ENCODE measurements at places on chromosomes 12 and 14. TPM values are rescaled to one million over a fixed set of nuclear protein-coding genes. Genes with fewer than 3 reads are reported as not detected.

GRCh38 chr14:31278883-31279282 is 71.3 kb upstream of the HECTD1 start:
- peaks cover 8% of the 10 kb centered on the region for H3K4me1 ChIP-seq
- no peak overlapping the region for H3K4me3 ChIP-seq
- no peaks in the 10 kb centered on the region for H3K27me3 ChIP-seq
- DNase-seq = no peak

DNA sequence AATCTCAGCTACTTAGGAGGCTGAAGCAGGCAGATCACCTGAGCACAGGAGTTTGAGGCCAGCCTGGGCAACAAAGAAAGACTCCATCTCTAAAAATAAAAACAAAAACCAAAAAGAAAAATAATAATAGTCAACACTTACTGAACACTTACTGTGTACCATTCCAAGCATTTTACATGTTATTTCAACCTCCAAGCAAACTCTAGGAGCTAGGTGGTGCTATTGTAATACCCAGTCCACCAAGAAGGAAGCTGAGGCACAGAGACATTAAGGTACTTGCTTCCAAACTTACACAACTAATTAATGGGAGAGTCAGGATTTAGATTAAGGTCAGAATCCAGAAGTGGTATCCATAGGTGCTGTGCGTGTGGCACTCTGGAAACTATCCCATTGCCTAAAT is 13.7 kb upstream of the OR6J1 start:
- no peaks in the 10 kb centered on the region for H3K4me1 ChIP-seq
- H3K4me3 ChIP-seq = no peak overlapping the region
- DNase-seq = no peak

DNA sequence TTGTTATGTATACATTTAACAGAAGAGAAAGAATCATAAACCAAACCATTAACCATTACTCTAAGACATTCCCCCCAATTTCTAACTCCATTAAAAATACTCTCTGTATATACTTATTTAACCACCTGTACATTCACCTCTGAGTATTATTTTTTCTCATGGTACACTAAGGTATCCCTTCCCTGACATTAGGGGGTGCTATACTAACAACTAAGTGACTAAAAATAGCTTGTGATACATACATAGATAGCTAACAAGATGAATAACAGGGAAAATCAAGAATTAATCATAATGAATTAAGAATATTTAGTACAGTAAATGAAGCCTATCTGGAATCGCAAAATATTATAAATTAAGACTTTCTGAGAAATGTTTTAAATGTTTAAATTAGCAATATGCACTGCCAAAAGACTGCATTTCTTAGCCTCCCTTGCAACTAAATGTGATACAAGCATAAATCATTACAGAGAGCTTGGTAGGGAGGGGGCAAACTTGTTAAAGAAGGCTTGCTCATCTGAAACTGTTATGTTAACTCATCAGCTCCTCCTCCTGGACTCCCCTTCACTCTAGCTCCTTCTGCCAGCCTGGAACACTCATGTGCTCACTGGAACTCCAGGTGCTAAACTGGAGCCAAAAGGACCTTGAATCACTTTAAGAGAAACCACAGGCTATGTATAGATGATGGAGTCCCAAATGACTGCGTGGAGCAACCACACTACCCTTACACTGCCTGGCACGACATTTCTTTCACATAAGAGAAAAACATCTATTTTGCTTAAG is 14.9 kb downstream of the C2CD5 start:
- no peak for DNase-seq
- no peak overlapping the region for H3K4me3 ChIP-seq
- H3K4me1 ChIP-seq = peaks cover 4% of the 10 kb centered on the region
- H3K27me3 ChIP-seq = no peaks in the 10 kb centered on the region

DNA sequence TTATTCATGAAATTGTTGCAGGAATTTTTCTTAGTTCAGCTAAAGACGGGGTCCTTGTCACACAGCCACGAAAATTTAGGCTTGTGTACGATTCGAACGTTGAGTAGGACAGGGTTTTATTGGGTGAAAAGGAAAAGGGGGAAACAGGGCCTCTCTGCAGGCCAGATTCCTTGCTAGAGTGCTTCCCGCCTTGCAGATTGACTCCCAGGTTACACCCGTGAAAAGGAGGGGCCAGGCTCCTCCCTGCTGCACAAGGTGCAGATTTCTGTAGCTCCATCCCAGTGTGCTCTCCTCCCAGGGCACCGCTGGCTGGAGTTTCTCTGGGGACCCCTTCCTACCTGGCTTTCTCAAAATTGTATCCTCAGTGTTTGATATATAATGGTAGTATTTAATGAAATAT is 221.5 kb downstream of the ERC1 start:
- DNase-seq = no peak
- H3K4me3 ChIP-seq = no peak overlapping the region
- H3K36me3 ChIP-seq = no peaks in the 10 kb centered on the region
- no peak overlapping the region for H3K27ac ChIP-seq
- H3K4me1 ChIP-seq = peaks cover 12% of the 10 kb centered on the region

- H3K36me3 ChIP-seq = no peaks in the 10 kb centered on the region
- H3K4me1 ChIP-seq = peaks cover 7% of the 10 kb centered on the region
- H3K4me3 ChIP-seq = no peak overlapping the region
- H3K27ac ChIP-seq = no peak overlapping the region
- H3K27me3 ChIP-seq = no peaks in the 10 kb centered on the region
- peak; percentile 32 for DNase-seq
Observed at GRCh38 chr14:52960627-52961026, 9.8 kb upstream of the FERMT2 start.

DNA sequence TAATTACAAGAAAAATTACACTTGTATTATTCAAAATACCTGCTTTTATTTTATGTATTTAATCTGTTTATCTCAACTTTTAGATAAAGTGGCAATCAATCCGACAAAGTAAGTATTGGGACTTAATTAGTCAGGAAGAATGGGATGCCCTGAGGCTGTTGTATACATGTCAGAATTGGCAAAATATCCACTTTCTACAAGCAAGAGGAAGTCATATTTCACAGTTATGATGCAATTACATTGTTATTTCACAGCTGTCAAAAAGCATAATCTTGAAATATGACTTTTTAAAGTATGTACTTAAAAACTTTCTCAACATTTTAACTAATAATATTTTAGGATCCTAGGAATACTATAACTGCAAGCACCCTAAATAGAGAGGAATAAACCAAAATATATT is 357.1 kb upstream of the MGAT4C start:
- no peak overlapping the region for H3K27ac ChIP-seq
- no peak overlapping the region for H3K4me3 ChIP-seq

DNA sequence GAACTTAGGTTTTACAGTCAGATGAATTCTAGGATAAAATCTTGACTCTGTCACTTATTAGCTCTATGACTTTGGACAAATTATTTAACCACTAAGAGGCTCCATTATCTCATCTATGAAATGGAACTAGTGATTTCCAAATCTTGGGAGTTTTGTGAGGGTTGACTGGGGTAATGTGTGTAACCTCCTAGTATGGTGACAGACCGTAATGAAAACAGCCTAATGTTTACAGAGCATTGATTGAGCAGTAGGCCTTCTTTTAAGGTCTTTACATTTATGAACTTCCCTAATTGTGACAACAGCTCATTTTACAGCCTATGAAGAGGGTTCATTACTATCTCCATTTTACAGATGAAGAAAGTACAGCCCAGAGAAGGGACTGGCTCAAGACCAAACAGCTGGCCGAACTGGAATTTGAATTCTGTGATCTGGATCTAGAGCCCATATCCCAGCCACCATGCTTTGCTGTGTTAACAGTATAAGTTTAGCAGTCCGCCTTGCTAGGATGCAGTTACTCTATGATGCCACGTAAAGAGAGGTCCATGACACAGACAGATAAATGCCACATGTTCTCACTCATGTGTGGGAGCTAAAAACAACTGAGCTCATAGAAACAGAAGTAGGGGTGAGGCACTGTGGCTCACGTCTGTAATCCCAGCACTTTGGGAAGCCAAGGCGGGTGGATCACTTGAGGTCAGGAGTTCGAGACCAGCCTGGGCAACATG is 9.1 kb upstream of the FBXL14 start:
- DNase-seq = no peak
- no peak overlapping the region for H3K27ac ChIP-seq
- peaks cover 30% of the 10 kb centered on the region for H3K4me1 ChIP-seq
- no peak overlapping the region for H3K4me3 ChIP-seq
- no peaks in the 10 kb centered on the region for H3K27me3 ChIP-seq

GRCh38 chr12:65868133-65868705 is 43.9 kb downstream of the HMGA2 start:
- H3K36me3 ChIP-seq = no peaks in the 10 kb centered on the region
- peaks cover 4% of the 10 kb centered on the region for H3K27me3 ChIP-seq
- H3K27ac ChIP-seq = no peak overlapping the region
- H3K4me1 ChIP-seq = no peaks in the 10 kb centered on the region
- no peak for DNase-seq

- H3K4me3 ChIP-seq = no peak overlapping the region
- no peaks in the 10 kb centered on the region for H3K4me1 ChIP-seq
- peaks cover 2% of the 10 kb centered on the region for H3K36me3 ChIP-seq
- H3K27me3 ChIP-seq = no peaks in the 10 kb centered on the region
Observed at GRCh38 chr12:89417246-89417977, 65.1 kb upstream of the DUSP6 start.

DNA sequence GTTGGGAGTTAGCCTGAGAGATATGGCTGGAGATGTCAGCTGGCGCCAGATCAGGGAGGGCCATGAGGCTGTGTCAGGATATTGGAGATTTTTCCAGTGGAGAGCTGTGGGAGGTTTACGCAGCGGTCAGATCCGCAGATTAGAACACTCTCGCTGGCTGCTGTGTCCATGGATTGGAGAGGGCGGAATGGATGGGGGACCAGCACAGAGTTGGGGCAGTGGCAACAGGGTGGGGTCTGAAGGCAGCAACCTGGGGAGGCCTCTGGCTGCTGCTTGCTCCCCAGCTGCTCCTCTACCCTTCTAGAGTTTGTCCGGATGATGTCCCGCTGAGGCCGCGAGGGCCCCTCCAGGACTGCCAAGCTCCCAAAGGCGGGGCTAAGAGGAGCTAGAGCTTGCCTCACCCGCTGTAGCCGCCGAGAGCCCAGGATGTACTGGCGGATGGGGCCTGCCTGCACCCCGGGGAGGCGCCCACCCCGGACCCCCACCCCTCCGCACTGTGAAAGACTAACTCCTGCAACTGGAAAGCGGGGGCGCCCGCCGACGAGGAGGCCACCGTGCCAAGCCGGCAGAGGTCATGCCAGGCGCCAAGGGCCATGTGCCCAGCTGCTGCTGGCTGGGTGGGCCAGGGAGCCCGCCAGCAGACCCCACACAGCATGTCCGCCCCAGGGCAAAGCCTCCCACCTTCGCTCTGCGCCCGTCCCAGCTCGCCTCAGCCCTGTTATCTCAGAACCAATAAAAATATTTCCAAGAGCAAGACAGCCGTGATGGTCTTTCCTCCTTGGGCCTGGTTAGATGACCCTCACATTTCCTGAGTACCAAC is 20.2 kb upstream of the MLEC start:
- no peaks in the 10 kb centered on the region for H3K27me3 ChIP-seq
- no peak overlapping the region for H3K4me3 ChIP-seq
- no peak for DNase-seq
- no peaks in the 10 kb centered on the region for H3K4me1 ChIP-seq
- H3K36me3 ChIP-seq = no peaks in the 10 kb centered on the region
- H3K27ac ChIP-seq = no peak overlapping the region

DNA sequence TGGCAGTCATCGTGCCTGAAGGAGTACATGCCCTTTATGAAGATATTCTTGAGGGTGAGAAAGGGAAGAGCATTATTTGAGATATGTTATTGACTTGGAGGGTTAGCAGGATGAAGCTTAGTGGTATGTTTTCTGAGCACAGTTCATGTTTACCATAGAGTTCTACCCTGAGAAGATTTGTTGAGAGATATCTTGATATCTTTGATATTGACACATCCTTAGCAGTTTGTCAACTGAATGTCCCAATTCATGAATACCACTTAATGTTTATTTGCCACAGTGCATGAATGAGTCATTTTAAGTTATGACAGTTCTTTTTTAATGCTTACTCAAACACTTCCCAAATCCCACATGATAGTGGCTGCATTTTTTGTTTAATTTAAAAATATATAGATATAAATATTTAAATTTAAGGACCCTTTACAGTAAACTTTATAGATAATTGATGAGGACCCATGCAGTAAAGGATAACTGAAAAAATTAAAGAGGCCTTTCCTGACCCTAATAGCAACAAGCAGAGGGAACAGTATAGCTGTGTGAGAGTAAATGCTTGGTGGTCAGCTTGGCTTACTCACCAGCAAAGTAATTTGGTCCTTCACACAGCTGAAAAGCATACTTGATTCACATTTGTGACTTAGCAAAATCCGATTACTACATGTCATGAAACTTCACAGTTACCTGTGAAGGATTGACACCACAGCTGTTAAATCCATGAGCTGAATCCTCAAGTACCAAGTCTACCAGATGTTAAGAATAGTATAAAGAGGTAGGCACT is 25.8 kb downstream of the SLC39A9 start:
- no peak for DNase-seq
- H3K36me3 ChIP-seq = peaks cover 29% of the 10 kb centered on the region
- peaks cover 14% of the 10 kb centered on the region for H3K4me1 ChIP-seq
- H3K27ac ChIP-seq = no peak overlapping the region
- H3K4me3 ChIP-seq = no peak overlapping the region

DIO3 gene
- not detected for total RNA-seq

NUAK1 gene
- total RNA-seq = not detected

SLC38A4 gene
- total RNA-seq = not detected

CD163L1 gene
- not detected for total RNA-seq

C12orf54 gene
- not detected for total RNA-seq

MYF5 gene
- not detected for total RNA-seq

SMIM41 gene
- not detected for total RNA-seq

RASSF3 gene
- 40.7 TPM for total RNA-seq

NTF3 gene
- total RNA-seq = not detected

SIX1 gene
- total RNA-seq = not detected

Data from activated CD4-positive, alpha-beta memory T cell treated with anti-CD3 and anti-CD28 coated beads for 36 hours (primary cell).